ENCODE measurements at places on chromosomes 3 and 15.

GRCh38 chr3:37118163-37118562 is 56.2 kb downstream of the LRRFIP2 start:
- no peak for DNase-seq

DNA sequence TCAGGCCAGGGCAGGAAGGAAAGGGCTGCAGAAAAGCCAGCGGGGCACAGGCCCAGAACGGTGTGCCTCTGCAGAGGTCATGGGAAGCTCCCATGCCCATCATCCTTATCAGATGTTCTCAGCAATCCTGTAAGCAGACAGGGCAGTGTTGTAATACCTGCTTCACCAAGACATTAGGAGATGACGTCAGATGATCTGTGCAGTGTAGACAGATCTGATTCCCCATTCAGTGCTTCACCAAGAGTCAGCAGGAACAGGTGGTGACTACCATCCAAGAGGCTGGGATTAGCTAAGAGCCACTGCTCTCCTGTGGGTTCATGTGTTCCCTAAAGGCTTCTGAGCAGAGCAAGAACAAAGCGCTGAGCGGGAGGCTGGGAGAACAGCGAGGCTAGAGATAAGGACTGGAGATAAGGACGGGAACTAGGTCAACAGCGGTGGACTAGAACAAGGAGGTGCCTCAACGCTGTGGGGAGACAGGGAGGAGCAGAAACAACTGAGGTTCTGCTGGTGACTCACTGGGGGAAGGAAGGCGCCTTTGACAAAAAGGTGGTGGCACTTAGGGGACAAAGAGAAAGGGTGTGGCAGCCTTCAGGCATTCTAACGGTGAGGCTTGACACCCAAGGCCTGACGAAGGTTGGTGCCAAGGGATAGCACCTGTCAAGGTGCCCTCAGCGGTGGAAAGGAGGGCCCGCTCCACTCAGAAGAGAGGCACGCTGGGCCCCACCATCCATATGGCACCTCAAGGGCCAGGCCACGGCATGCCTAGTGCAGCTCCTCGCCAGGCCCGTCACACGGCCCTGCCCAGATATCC is 28.4 kb downstream of the CCDC12 start:
- no peak for DNase-seq

- peak; percentile 58 for DNase-seq
Measured at GRCh38 chr15:74399511-74400312, 32.3 kb upstream of the CYP11A1 start.

DNA sequence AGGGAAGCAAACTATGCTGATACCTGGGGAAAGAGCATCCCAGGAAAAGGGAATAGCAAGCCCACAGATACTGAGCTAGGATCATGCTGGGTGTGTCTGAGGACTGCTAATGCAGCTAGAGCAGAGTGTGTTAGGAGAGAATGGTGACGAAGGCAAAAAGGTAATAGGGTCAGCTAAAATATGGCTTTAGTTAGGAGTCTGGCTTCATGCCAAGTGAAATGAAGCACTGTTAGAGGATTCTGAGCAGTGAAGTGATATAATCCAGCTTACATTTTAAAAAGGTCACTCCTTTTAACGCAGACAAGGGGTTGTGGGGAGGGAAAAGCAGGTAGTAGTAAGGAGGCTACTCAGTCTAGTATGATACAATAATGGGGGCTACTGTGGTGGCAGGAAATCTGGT is 30.4 kb downstream of the SECISBP2L start:
- no peak for DNase-seq

DNA sequence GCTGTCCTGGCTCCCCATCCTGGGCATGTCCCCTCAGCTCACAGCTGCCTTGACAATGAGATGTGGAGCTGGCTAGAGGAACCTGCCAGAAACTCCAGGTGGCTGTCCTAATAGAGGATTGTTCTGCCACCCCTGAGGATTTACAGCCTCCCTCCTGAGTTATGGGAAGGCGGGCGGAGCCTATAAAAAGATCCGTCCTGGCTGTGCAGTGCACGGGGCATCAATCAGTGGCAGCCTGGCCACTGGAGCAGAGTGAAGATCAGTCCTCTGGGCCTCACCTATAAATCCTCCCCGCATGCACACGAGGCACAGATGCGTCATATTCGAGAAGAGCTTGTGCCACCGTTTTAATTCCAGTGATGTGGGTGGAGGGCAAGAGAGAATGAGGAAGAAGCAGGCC is 90.0 kb downstream of the MEGF11 start:
- DNase-seq = no peak

- DNase-seq = no peak
Measured at GRCh38 chr3:109853077-109853731, 515.9 kb upstream of the DPPA4 start.

DNA sequence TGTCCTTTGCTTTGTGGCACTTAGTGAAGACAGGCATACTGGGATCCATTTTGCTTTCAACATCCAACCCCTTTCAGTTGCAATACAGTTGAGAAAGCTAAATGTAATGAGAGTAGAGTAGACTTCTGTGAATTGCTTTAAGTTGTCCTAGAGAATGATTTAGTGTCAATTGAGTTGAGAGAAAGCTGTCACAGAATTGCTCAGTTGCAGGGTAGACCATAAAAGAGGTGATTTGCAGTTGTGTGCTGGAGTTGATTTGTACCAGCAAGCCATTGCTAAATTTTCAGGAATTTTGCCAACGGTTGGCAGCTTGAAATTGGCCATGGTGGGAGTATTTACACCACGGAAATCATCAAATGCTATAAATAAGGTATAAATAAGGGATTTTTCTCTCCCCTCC is 2.2 kb downstream of the ABHD5 start:
- DNase-seq = no peak

- DNase-seq = no peak
Measured at GRCh38 chr3:194556086-194557056, 69.6 kb upstream of the ATP13A3 start.

DNA sequence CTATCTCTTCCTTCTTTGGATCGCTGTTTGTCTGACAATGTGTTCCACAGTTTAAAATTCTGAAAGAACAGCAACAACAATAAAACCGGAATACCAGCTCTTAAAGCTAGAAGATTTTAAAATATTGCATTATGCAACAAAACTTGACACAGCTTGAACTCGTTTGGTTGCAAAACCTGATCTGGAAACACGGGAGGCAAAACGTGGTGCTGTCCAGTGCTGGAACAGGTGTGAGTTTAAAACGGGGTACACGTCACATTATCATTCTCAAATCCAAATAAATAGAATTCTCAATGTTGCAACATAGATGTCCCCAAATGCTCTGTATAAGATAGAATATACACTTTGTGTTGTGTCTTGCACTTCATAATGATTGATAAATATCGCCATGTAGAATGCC is 110.9 kb upstream of the LYSMD4 start:
- no peak for DNase-seq

DNA sequence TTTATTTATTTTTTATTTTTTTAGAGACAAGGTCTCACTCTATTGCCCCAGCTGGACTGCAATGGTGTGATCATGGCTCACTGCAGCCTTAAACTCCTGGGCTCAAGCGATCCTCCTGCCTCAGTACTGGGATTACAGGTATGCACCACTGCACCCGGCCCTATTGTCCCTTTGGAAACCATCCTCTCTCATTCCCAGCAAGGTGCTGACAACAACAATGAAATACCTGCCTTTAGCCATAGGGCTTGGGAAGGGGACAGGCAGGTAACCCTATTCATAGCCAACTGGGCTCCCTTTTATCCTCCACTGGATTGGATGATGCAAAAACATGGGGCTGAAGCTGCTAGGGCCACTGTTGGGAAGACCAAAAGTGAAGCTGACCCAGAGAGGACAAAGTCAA is 43.1 kb downstream of the SCAP start:
- DNase-seq = no peak

DNA sequence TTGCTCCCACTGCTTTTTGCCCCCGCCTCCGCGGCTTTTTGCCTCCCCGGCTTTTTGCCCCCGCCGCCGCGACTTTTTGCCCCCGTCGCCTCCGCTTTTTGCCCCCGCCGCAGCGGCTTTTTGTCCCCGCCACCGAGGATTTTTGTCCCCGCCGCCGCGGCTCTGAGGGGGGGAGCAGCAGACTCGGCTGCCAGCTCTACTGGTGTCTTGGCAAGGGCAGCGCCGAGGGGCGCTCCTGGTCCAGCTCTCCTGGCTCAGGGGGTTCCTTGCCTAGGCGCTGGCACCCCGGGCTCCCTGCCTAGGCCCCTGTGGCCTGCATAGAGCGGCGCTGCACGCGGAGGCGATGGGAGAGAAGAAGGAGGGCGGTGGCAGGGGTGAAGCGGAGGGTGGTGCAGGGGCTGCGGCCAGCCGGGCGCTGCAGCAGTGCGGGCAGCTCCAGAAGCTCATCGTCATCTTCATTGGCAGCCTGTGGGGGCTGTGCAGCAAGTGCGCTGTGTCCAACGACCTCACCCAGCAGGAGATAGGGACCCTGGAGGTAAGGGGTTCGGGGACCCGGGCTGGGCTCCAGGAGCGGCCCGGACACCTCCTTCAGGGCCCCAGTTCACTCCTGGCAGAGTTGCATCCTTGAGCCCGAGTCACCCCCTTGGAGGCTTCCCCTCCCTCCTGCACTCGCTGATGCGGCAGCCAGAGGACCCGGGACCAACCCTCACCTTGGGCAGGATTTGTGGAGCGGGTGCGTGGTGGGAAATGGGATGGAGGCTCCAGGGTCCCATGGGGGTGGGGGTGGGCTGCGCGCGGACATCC is 642.4 kb downstream of the GOLGA6L6 start:
- DNase-seq = no peak

DNA sequence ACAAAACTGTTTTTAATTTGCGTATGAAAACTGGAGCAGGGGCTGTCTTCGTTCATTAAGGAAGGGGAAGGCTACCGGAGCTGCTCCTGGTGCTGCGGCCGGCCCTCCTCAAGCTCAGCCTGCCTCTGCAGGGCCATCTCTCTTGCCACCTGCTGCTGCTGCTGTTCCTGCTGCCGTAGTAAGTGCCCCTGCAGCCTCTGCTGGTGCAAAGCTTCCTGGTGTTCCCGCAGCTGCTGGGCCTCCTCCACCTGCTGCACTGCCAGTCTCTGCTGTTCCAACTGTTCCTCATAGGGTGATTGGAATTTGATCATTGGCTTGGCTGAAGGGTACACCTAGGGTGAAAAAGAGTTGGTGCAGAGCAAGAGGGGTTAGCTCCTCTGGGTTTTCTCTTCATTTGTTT is 66.0 kb downstream of the GOLIM4 start:
- DNase-seq = no peak

DNA sequence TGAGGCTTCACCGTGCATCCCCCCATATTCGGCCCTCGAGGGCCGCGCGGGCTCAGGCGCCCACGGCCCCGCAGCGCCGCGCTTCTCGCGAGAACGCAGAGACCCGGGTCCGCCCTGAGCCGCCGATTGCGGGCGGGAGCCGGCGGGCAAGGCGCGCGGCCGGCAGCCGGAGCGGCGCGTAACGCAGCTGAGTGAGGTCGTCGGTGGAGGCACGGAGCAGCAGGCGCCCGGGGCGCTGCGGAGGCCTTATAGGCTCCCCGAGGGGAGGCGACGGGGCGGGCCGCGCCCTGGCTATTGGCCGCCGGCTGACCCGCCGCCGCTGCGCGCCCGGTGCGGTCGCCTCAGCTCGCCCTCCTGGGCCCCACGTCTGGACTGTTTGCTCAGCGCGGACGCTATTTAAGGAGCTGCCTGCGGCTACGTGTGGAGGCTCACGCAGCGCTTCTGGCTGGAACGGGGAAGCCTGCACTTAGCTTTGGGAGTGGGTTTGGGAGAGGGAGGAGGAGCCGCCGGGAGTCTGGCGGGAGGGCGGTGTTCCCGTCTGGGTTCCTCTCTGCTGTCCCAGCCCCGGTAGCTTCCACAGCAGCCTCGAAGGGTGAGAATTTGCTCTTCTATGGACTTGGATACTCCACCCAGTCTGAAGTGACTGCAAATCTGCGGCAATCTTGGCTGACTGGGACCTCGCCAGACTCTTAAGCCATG is at the start of gene PLOD2:
PLOD2 (minus strand) TSS at position 221 of the 699 bp plus-strand sequence; CDS start at position 26, 195 bp downstream.
- DNase-seq = peak; percentile 85

DNA sequence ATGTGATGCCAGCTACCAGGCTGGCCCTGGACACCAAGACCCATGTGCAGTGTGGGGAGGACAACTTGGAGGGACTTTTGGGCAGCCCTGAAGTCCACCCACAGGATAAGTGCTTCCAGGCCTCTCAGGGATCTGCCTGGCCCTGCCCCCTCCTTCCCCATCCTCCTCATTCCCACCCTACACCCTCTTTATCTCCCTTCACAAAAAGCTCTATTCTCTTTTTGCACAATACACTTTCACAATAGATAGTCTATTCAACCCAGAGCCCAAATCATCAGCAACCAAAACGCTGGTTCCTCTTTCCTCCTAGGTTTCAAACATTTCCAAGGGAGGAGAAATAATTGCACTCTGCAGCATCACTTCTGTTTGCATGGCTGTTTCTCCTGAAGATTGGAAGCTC is 7.8 kb upstream of the ZNF710 start:
- DNase-seq = no peak

DNA sequence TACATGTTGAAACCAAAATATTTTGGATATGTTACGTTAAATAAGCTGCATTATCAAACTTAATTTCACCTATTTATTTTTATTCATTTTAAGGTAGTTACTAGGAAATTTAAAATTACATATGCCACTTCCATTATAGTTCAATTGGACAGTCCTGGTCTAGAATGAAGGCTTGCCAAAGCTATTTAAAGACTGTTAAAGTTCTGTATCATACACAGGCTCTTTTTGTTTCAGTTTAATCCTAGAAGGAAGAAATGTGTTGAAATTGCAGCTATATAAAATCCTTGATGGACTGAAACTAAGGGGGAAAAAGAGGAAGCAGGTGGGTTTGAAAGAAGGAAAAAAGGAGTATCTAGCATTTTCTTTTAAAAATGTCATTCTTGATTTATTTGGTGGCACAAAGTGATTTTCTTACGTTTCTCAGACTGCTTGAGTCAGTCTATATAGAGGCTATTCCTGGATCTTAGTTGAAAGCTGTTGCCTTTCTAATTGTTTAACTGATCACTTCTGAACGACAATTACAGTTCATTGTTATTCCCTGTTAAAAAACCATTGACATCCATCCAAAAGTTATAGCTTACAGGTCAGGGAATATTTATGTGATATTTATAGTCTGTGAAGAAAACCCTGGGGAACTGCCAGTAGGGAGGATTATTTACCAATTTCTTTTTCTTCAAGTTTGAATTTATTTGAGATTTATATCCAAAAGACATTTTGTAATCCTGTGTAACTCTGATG is 195.0 kb downstream of the RORA start:
- no peak for DNase-seq

- DNase-seq = no peak
Measured at GRCh38 chr3:30226601-30227151, 379.7 kb upstream of the TGFBR2 start.

DNA sequence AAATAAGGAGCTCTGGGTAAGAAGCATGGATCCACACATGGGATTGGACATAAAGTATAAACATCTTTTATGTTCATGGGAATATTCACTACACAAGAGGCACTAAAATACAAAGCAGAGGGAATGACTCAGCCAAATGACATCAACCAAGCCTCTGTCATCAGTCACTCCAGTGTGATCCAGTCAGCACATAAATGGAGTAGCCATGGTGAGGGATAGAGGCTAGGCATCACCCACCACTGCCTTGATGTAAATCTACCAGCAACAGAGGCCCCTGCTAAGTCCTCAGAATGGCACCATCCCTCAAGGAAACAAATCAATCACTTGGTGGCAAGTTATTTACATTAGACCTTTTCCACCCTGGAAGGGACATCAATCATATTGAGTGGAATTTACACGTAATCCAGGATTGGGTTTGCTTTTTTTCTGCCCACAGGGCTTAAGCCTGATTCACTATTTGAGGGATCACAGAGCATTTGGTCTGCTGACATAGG is 27.2 kb downstream of the VEPH1 start:
- DNase-seq = peak; percentile 67

Measured in HFFc6 (cell line).